ENCODE measurements at places on chromosomes 12 and 14. TPM values are rescaled to one million over a fixed set of nuclear protein-coding genes. Genes with fewer than 3 reads are reported as not detected.

GRCh38 chr14:68297876-68298468, 478.4 kb downstream of the RAD51B start:
- H3K4me3 ChIP-seq: no peak overlapping the region
- no peak overlapping the region for H3K27ac ChIP-seq
- H3K27me3 ChIP-seq: no peaks in the 10 kb centered on the region
- no peaks in the 10 kb centered on the region for H3K36me3 ChIP-seq
- no peak for DNase-seq

DNA sequence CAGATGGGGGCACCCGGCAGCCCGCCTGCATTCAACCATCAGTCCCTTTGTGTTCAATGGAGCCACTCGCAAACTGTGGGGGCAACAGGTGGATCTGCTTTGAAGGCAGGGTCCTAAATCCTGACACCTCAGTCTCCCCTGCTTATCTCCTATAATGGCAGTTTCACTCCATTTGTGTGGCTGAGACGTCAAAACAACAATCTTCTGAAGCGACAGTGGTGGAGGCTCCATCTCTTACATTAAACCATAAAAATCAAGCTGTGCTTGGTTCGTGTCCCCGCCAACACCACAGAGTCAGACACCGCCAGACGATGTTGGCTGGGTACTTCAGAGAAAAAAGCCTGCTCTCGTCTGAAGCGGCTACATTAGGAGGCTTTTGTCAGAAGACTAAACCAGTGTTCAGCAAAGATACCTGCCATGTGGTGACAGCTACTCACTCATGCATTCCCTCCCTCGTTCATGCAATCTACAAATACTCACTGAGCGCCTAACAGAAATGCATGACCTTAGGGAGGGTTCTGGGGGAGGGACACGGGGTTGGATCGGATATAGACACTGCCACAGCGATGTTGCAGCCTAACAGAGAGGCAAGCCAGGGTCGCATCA, 253.9 kb downstream of the FOXN3 start:
- no peaks in the 10 kb centered on the region for H3K4me1 ChIP-seq
- no peak for DNase-seq
- peaks cover 43% of the 10 kb centered on the region for H3K36me3 ChIP-seq
- H3K4me3 ChIP-seq: no peak overlapping the region
- no peaks in the 10 kb centered on the region for H3K27me3 ChIP-seq
- no peak overlapping the region for H3K27ac ChIP-seq

DNA sequence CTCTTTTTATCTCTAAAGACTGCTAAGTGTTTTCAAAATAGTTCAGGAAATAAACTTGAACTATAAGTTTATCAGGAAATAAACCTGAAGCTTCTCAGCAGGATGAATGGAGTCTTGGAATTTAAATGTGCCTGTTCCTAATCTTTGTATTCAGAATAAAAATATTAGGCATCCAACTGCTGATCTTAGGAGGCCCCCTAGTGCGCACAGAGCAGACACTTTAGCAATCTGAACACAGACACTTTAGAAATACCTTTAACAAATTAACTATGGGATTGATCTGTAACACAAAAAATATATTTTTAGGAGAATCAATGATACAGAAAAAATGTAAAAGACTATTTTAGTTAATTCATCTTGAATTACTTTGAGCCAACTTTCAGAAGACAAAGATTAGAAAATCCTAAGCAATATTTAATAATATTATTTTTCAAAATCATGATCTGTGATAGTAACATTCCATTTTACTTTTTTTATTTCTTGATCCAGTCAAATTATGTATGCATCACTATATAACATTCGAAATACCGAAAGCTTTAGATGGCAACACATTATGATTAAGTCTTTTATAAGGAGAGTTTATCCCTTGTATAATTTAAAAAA, 80.9 kb downstream of the SLC41A2 start:
- DNase-seq: peak; percentile 61
- no peaks in the 10 kb centered on the region for H3K27me3 ChIP-seq

GRCh38 chr14:61106271-61106958, 125.4 kb downstream of the SLC38A6 start:
- no peak overlapping the region for H3K4me3 ChIP-seq
- no peaks in the 10 kb centered on the region for H3K27me3 ChIP-seq
- no peak for DNase-seq
- peaks cover 12% of the 10 kb centered on the region for H3K4me1 ChIP-seq
- H3K36me3 ChIP-seq: no peaks in the 10 kb centered on the region
- no peak overlapping the region for H3K27ac ChIP-seq

MYH6 gene
- not detected for total RNA-seq

- no peaks in the 10 kb centered on the region for H3K36me3 ChIP-seq
- H3K4me3 ChIP-seq: peak overlapping the region; percentile 96
- no peak for DNase-seq
Measured at GRCh38 chr12:50401500-50402081, 906 bp downstream of the LARP4 start.

RAD9B gene
- total RNA-seq: not detected

ADAM21 gene
- not detected for total RNA-seq

DNA sequence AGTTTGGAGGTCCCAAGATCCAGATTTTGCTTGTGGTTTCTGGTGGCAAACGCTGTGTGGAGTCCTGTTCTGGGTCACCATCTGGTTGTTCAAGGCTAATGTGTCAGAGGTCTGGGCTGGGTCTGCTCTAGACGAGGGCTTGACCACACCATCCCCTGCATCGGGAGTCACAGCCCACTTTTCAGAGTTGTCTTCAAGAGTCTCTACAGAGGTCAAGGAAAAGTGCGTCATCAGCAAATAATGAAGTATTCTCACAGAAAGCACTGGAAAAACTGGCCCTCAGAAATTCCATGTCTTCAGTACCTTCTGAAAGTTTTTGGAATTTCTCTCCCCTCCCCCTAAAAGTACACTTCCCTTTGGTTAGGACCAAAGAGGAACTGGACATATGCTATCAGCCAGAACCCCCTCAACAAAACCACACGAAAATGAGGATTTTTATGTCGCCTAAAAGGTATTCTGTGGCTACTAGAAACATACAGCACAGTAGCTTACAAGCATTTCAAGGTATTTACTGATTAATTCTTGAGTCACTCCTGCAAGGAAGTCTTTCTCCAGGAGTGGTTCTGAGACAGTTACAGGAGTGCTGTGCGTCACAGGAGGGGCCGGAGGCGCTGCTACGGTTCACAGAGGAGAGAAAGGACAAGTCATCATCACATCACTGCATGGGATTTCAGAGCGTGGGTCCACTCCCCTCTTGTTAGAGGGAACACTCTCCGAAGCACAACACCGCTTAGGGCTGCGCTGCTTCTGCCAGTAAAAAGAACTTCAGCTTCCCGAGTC, 35.4 kb downstream of the RAD52 start:
- no peak overlapping the region for H3K4me3 ChIP-seq
- H3K4me1 ChIP-seq: no peaks in the 10 kb centered on the region
- no peaks in the 10 kb centered on the region for H3K27me3 ChIP-seq
- peak overlapping the region; percentile 8 for H3K27ac ChIP-seq

All from Peyer's patch (tissue), 4 donors.